Immature natural killer cell (primary cell): ENCODE measurements at places on chromosomes 2 and 18. TPM values are rescaled to one million over a fixed set of nuclear protein-coding genes. Genes with fewer than 3 reads are reported as not detected.

GRCh38 chr18:3691705-3692104 is 241.7 kb downstream of the TGIF1 start:
- H3K27me3 ChIP-seq: no peaks in the 10 kb centered on the region
- H3K4me1 ChIP-seq: peaks cover 3% of the 10 kb centered on the region
- no peak overlapping the region for H3K4me3 ChIP-seq
- no peak overlapping the region for H3K27ac ChIP-seq
- no peaks in the 10 kb centered on the region for H3K36me3 ChIP-seq

ZC3H15 gene
- polyA plus RNA-seq: 57.5 TPM

DNA sequence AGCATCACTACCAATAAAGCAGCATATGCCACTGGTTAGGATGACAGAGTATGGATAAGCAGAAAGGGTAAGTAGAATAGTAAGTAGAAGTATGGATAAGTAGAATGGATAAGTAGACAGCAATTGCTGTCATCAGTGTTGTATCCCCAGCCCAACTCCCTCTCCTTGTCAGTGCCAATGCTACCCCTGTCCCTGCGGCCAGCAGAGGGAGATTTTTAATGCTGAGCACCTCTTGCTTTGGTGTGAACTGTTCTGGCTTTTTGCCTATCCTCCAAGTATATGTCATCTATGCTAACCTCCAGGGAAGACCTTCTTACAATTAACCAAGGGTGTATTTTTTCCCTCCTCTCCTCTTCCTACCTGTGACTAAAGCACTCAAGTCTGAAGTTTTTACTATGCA is 136.7 kb upstream of the SPHKAP start:
- no peak for DNase-seq
- H3K27me3 ChIP-seq: no peaks in the 10 kb centered on the region
- H3K27ac ChIP-seq: no peak overlapping the region
- H3K4me3 ChIP-seq: no peak overlapping the region
- H3K36me3 ChIP-seq: no peaks in the 10 kb centered on the region

IGFBP5 gene
- not detected for polyA plus RNA-seq

GRCh38 chr2:6959751-6960150 is 42.5 kb downstream of the RNF144A start:
- H3K27ac ChIP-seq: no peak overlapping the region
- peaks cover 53% of the 10 kb centered on the region for H3K4me1 ChIP-seq
- DNase-seq: no peak
- peaks cover 10% of the 10 kb centered on the region for H3K36me3 ChIP-seq
- no peaks in the 10 kb centered on the region for H3K27me3 ChIP-seq

HOXD3 gene
- not detected for polyA plus RNA-seq

DNA sequence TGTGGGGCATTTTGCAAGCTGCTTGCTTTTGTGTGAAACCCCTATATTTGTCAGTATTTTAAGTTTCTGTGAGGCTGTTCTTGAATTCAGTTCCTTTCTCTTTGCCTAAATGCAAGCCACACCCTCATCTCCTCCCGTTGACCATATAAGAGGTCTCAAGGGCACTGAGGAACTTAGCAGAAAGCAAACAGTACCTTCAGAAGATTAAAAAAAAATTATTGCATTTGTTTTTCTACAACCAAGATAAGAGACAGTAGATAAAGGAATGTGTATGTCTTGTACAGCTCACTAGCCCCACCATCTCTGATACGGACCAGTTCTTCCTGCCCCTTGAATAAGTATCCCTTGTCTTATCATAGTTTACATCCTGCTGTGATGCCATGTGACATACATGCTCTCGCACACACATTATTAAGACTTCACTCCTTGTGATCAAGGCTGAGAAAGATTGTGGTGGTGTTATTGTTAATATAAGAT is 64.2 kb downstream of the NPAS2 start:
- no peaks in the 10 kb centered on the region for H3K36me3 ChIP-seq
- peaks cover 4% of the 10 kb centered on the region for H3K27me3 ChIP-seq
- H3K4me3 ChIP-seq: no peak overlapping the region
- no peak overlapping the region for H3K27ac ChIP-seq

- no peaks in the 10 kb centered on the region for H3K4me1 ChIP-seq
- H3K27me3 ChIP-seq: peaks cover 4% of the 10 kb centered on the region
- no peak overlapping the region for H3K4me3 ChIP-seq
- H3K27ac ChIP-seq: no peak overlapping the region
Observed at GRCh38 chr18:42413870-42414269, 458.8 kb downstream of the PIK3C3 start.

- no peaks in the 10 kb centered on the region for H3K36me3 ChIP-seq
- no peaks in the 10 kb centered on the region for H3K4me1 ChIP-seq
- H3K4me3 ChIP-seq: no peak overlapping the region
- no peaks in the 10 kb centered on the region for H3K27me3 ChIP-seq
- no peak overlapping the region for H3K27ac ChIP-seq
Observed at GRCh38 chr2:57450170-57450569, 596.4 kb upstream of the VRK2 start.

ARHGAP25 gene
- polyA plus RNA-seq: 107 TPM

DNA sequence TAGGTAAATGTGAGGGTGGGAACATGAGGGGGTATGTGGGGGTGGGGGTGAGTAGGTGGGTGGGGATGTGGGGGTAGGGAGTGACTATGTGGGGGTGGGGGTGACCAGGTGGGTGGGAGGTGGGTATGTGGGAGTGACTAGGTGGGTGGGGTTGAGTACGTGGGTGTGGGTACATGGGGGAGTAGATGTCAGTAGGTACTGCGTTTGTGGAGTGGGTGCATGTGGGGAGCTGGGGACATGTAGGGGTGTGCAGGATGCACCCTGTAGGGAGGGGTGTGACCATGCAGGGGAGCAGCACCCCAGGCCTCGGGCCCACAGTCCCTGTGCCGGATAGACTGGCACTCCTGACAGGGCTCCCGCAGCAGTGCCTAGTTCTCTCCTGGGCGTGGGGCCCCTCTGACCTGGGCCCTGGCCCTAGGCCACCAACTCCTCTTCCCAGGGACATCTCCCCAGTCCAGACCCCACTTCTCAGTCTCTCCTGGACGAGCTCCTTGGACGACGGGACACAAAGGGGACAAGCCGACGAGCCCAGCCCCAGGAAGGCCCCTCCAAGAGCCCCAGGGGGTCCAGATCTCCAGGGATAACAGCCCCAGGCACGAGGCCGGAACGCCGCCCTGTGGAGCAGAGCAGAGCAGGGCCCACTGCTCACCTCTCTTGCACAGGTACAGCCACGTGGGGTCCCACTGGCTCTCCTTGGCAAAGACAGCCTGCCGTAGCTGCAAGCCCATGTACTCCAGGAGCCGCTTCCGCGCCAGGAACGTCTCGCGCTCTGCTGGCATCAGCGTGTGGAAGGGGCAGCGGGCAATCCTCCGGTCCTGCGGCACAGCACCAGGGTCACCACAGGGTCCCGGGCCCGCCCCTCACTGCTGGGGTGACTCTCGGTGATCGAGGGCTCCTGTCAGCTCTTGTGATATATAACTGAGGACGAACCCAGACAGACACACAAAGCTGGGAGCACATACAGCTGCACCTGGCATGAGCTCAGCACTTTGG is 58.2 kb downstream of the ANKMY1 start:
- DNase-seq: no peak
- H3K27ac ChIP-seq: no peak overlapping the region
- H3K36me3 ChIP-seq: peaks cover 38% of the 10 kb centered on the region
- H3K4me1 ChIP-seq: no peaks in the 10 kb centered on the region
- peaks cover under 1% of the 10 kb centered on the region for H3K27me3 ChIP-seq

SALL3 gene
- not detected for polyA plus RNA-seq

PELI1 gene
- polyA plus RNA-seq: 4.1 TPM

DNA sequence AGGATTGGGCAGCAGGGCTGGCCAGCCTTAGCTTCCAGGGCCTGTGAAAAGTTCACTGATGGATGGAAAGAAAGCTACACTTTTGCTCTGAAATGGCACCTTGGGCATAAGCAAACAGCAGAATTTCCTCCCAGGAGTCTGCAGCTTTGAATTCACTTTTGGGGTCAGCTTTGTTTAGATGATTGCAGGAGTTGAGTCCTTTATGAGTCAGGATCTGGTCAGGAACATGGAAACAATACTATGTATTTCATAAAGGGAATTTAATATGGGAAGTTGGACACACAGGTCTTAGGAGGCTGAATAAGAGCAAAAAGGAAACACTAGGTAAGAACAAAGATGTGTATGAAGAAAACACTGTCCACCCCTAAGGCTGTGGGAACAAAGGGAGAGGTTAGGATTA is 345.3 kb downstream of the TSN start:
- no peak for DNase-seq
- no peaks in the 10 kb centered on the region for H3K27me3 ChIP-seq
- H3K27ac ChIP-seq: no peak overlapping the region
- H3K4me1 ChIP-seq: no peaks in the 10 kb centered on the region
- H3K36me3 ChIP-seq: no peaks in the 10 kb centered on the region

SAG gene
- not detected for polyA plus RNA-seq

DNA sequence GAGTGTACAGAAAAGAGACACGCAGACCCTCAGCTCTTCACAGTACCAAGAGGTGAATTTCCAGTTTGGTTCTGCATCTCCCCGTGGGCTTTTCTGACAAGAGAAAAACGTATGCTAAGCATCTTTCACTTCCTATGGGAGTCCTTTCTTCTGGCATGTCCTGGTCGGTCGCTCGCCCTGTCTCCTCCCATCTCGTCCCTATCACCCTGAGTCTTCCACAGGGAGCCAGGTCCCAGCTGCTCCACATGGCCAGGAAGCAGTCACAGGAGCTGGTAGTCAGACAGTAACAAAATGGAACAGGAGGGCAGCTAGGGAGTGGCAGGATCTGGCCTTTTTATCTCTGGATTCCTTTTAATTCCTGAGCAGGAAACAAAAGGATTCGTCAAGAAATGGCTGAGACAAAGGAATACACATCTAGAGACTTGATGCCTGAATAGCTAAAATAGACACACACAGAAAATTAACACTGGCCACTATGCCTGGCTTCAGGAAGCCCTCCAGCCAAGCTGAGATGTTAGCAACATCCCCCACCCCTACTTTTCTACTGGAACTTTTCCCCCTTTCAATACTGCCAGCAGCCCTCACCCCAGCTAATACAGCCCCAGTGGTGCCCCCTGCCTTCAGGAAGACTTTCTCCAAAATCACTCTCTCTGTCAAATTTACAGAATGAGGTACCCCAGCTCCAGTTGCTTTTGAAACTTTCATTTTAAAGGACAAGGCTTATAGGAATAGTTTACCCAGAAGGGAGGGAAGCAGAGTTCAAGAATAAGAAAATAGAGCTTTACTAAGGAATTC is 136.1 kb downstream of the DNER start:
- no peak for DNase-seq
- H3K36me3 ChIP-seq: no peaks in the 10 kb centered on the region
- H3K4me3 ChIP-seq: no peak overlapping the region
- no peaks in the 10 kb centered on the region for H3K4me1 ChIP-seq
- H3K27me3 ChIP-seq: peaks cover 5% of the 10 kb centered on the region
- no peak overlapping the region for H3K27ac ChIP-seq

- H3K27me3 ChIP-seq: peaks cover 3% of the 10 kb centered on the region
- H3K36me3 ChIP-seq: no peaks in the 10 kb centered on the region
- H3K4me1 ChIP-seq: no peaks in the 10 kb centered on the region
- H3K27ac ChIP-seq: no peak overlapping the region
- DNase-seq: no peak
- no peak overlapping the region for H3K4me3 ChIP-seq
Observed at GRCh38 chr2:196718419-196719109, 79.0 kb downstream of the CCDC150 start.

GRCh38 chr2:239239607-239240413 is 161.0 kb downstream of the HDAC4 start:
- H3K4me1 ChIP-seq: peaks cover 57% of the 10 kb centered on the region
- no peaks in the 10 kb centered on the region for H3K27me3 ChIP-seq
- DNase-seq: no peak
- H3K27ac ChIP-seq: no peak overlapping the region
- no peak overlapping the region for H3K4me3 ChIP-seq
- H3K36me3 ChIP-seq: peaks cover 3% of the 10 kb centered on the region

DNA sequence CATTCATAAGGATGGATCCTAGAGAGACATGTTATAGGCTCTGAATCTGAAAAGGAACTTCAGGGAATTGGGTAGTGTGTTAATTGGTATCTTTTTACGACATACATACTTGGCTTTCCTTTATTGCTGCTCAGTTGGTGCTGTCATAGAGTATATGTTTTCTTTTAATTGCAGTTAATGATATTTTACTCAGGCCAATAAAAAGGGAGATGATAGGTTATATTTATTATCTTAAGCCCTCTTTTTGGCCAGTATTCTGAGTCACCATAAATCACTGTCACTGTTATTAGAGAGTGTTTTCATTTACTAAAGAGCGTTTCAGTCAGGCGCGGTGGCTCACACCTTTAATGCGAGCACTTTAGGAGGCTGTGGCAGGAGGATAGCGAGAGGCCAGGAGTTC is 47.6 kb downstream of the RALBP1 start:
- H3K4me3 ChIP-seq: no peak overlapping the region
- no peak for DNase-seq
- peaks cover 21% of the 10 kb centered on the region for H3K36me3 ChIP-seq
- peaks cover 2% of the 10 kb centered on the region for H3K4me1 ChIP-seq
- no peaks in the 10 kb centered on the region for H3K27me3 ChIP-seq

SERPINB13 gene
- polyA plus RNA-seq: not detected

EPAS1 gene
- polyA plus RNA-seq: 0.69 TPM

DNA sequence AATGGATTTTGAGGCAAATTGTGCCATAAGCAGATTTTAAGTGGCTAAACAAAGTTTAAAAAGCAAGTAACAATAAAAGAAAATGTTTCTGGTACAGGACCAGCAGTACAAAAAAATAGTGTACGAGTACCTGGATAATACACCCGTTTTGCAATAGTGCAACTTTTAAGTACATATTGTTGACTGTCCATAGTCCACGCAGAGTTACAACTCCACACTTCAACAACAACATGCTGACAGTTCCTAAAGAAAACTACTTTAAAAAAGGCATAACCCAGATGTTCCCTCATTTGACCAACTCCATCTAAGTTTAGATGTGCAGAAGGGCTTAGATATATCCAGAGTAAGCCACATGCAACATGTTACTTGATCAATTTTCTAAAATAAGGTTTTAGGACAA is 5.1 kb upstream of the STPG4 start:
- H3K36me3 ChIP-seq: peaks cover 28% of the 10 kb centered on the region
- DNase-seq: no peak
- H3K27me3 ChIP-seq: no peaks in the 10 kb centered on the region
- H3K4me3 ChIP-seq: no peak overlapping the region
- H3K27ac ChIP-seq: no peak overlapping the region
- peaks cover 44% of the 10 kb centered on the region for H3K4me1 ChIP-seq

DNA sequence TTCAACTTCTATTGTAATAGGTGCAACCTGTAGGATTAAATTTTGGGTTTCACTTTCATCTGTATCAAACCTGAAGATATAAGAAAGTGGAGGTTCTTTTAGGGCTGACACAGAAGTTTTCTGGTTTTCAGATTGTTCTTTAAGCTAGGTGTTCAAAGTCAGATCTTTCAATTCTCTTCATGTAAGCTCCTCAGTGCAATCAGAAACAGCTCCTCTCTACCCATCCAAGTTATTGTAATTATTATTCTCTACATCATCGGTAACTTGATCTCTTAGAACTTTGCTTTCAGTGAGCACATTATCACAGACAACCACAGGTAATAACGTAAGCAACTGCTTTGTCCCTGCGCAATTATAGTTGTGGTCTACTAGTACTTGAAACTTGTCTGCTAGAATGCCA is 179.4 kb downstream of the MYCN start:
- no peak overlapping the region for H3K27ac ChIP-seq
- DNase-seq: no peak
- H3K27me3 ChIP-seq: no peaks in the 10 kb centered on the region
- H3K4me1 ChIP-seq: no peaks in the 10 kb centered on the region
- no peak overlapping the region for H3K4me3 ChIP-seq
